ENCODE measurements at places on chromosomes 2 and 18.

- DNase-seq = no peak
Measured at GRCh38 chr18:74069178-74070050, 78.2 kb downstream of the FBXO15 start.

GRCh38 chr18:49751427-49752094 lies 61.8 kb downstream of the ACAA2 start:
- DNase-seq = no peak

DNA sequence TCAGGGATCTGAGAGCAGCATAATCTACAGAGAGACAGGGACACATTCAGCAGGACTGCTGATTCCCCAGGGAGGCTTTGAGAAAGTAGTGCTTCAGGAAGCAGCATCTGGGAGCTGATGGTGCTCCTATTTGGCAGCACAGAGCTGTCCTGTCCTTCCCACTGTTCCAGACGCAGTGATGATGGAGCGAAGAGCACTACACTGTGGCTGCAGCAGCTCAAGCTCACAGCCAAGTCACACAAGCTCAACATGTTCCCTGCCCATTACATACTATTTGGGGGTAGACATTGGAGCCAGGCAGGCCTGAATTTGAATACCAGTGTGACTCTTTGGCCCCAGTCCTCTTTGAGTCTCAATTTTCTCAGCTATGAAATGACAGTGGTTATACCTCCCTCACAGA lies 15.2 kb upstream of the GALM start:
- no peak for DNase-seq

- no peak for DNase-seq
Measured at GRCh38 chr2:120042359-120042758, 29.5 kb downstream of the EPB41L5 start.

GRCh38 chr2:241862775-241863535 lies 4.3 kb upstream of the PDCD1 start:
- no peak for DNase-seq

DNA sequence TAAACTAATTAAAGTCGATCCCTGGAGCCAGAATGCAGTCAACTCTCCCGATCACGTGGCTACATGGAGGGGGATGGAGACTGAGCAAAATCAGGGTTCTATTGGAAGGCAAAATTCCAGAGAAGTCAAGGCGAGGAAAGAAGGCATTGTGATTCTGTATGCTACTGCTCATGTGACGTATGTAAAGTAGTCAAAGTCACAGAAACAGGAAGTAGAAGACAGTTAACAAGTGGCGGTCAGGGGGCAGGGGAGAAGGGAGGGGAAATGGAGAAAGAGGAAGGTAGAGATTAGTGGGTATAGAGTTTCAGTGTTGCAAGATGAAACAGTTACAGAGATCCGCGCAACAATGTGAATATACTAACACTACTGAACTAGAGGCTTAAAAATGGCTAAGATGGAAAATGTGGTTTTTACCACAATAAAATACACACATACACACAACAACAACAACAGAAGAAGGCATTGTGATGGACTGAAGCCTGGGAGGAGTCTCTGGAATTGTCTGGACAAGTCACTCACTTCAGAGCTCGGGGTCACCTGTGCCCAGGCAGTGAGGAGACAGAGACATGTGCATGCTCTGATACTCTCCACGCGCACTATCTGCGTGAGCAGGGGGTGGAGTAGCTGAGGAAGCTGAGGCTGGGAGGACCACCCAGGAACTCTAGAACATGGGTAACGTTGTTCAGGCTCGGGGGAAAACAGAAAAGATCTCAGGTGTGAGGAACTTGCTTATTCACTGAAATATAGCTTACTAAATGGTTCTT lies 89.9 kb upstream of the CDCA7 start:
- no peak for DNase-seq

DNA sequence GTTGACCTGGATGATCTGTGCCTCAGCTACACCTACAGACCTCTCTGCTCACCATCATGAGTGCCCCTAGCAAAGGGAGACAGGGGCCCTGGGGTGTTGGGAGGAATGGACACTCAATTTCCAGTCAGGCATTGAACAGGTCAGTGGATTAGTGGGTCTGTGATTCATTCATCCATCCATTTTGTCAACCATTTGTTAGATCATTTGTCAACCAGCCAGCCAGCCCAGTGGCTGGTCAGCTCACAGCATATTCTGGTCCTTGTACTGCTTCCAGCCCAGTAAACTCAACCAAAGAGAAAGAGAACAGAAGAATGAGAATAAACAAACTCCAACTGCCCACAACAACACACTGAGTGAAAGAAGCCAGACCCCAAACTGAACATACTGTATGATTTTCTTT lies 4.6 kb upstream of the KLF11 start:
- no peak for DNase-seq

DNA sequence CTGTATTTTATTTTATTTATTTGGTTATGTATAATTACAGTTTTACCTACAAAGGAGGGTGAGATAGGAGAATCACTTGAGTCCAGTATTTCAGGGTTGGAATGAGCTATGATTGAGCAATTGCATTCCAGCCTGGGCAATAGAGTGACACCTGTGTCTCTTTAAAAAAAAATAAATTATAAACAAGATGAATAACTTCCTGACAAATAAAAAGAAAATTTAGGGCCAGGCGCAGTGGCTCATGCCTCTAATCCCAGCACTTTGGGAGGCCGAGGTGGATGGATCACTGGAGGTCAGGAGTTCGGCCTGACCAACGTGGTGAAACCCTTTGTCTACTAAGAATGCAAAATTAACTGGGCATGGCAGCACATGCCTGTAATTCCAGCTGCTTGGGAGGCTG lies 17.3 kb downstream of the MTA3 start:
- no peak for DNase-seq

- DNase-seq = peak; percentile 14
Measured at GRCh38 chr2:25228848-25229278, 60.5 kb upstream of the POMC start.

- DNase-seq = no peak
Measured at GRCh38 chr2:241109210-241110088, 7.4 kb upstream of the MTERF4 start.

DNA sequence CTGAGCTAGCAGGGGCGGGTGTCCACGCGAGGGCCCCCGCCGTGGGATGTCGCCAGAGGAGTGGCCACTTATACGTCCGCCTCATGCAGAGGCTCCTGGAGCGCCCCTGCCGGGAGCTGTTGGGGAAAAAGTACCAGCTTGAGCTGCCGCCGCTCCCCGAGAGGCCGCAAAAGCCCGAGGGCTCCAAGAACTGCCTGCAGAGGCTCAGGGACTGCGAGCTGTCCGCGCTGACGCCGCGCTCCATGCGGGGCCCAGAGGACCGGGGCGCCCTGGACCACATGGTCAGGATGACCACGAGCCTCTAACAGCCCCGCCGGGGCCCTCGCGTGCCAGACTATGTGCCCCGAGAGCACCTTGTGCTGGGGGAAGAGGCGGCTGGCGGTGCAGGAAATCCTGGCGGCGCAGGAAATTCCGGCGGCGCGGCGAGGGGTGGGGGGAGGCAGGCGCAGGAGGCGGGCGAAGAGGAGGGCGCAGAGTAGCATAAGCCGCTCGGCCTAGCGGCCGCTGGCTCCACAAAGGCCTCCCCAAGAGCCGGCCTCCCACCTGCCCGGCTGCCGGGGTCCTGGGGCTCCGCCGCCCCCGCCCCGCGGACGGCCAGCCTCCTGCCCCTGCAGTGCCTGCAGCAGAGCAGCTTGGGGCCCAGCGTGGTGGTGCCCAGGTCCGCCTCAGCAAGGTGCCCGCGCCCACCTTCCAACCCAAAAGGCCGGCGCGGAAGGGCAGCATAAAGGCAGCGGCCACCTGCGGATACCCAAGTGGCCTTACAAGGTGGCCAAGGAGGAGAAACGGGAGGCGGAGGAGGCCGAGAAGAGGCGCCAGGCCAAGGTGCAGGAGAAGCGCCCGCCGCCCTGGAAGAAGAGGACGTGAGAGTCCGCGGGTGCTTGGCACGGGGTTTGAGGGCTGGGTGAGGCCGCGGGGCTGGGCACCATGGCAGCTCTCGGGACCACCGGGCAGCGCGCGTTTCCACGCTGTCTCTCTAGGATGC lies 42.1 kb upstream of the TRIM43B start:
- DNase-seq = peak; percentile 2

DNA sequence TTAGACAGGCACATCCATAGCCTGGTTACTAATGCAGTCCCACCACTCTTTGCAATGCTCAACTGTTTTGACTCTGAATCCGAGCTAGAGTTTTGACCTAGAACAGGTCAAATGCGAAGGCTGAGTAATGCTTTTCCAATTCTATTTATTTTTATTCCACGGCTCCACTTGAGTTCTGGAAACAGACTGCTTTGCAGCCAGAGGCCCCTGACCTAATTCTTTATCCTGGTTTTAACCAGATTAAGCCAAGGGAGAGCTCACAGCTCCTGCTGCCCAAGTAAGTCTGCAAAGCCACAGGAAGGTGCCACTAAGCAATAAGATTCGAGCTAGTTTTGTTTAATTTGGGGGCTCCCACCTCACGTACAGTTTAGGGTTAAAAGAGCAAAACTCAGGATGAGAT lies 51.4 kb downstream of the MREG start:
- no peak for DNase-seq

GRCh38 chr2:233832414-233832813 lies 21.9 kb downstream of the HJURP start:
- DNase-seq = no peak

- DNase-seq = no peak
Measured at GRCh38 chr18:45103319-45104048, 422.8 kb downstream of the SETBP1 start.

- DNase-seq = no peak
Measured at GRCh38 chr2:212448698-212449097, 89.9 kb downstream of the ERBB4 start.

DNA sequence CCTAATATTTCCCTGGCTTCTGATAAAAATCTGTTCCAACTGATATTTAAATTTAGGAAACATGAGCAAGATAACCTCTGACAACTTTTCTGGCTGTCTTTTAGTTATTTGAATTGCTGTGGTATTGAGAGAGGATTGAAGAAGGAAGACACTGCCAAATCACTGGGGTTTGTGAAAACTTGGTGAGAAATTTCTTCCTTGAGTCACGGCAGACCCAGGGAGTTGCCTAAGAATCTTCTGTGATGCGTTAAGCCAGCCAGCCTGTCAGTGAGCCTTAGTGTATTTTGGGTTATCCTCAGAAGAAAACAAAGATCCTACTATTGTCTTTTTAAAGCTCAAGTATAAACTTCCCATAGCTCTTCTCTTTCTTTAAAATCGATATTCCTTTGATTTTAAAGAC lies 17.5 kb upstream of the DOK6 start:
- DNase-seq = no peak

DNA sequence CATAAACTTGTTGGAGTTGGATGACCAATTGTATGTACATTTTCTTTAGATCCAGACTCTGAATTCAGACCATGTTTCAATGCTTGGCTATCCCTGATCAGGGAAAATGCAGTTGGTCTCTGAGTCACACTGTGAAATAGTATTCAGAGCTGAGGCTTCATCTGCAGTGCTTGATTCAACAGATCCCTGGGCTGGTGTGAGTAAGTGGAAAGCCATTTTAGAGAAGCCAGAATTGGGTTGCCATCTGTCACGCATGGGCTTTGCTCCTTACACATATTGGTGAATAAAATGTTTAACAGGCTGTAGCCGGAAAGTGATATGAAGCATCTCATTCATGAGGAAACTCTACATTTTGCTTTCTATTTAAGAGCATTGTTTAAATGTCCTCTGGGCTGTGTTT lies 50.0 kb upstream of the ACYP2 start:
- DNase-seq = no peak

DNA sequence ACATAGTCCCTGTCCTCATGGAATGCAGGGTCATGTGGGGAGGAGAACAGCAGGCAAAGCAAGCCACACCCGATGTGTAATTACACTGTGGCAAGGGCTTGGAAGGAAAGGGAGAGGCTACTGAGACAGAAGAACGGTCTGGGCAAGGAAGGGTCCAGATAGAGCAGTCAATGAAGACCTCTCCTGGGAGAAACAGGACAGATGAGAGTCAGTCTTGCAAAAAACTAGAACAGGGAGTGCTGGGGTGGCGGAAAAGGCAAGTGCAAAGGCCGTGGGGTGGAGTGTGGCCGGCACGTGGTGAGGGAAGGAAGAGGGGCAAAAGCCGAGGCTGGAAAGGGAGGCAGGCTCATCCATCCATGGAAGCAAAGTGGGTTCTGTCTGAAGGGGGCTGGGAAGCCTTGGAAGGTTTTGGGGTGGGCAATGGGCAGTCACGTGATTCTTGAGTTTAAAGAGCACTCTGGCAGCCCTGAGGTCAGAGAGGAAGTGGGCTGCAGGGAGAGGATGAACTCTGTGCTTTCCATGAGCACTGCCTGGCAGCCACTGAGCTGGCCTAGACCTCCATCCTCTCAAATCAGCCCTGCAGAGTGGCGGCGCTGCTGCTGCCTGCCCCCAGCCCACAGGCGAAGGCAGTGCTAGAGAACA lies 182.2 kb downstream of the INHBB start:
- no peak for DNase-seq

DNA sequence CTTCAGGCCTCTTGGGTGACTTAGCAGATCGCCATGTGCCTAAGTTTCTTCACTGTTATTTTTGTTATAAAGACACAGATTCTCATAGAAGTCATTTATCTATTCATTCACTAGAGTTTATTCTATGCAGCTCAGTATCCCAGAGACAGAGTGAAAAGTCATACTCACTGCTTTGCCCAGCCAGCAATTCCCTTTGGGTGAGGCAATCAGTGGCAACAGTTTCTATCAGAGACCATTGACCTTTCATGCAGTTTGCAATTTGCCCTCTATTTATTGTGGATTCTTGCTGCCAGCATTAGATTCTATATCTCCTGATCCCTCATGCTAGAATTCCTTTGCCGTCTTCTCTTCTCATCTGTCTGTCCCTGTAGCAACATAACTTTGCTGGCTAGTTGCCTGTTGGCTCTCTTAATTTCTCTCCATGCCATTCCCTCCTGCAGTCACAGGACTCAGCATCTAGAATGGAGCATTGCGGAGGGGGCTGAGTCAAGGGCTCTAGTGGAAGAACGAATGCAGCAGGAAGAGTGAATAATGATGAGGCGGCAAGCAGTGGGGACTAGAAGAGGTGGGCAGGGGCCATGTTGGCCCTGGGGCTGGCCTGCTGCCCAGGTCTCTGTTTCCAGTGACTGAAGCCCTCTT lies 12.2 kb downstream of the SLC9A4 start:
- no peak for DNase-seq

DNA sequence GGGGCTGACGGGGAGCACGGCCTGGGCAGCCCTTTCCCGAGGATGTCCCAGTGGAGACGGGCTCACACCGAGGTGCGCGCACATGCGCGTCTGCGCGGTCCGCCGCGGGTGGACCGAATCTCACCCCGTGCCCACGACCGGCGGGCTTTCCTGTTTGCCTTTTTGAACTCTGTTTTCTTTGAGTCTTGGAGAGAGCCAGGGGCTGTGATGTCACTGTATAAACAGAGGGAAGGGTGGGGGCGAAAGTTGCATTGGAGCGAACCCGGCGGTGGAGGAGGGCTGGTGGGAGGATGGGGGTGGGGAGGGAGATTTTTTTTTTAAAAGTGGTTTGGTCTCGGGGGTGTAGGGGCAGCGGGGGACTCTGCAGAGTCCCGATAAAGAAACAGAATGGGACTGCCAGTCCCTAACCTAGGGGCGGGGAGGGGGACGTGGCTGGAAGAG lies 141.2 kb upstream of the CTAGE1 start:
- no peak for DNase-seq

- DNase-seq = no peak
Measured at GRCh38 chr2:52668724-52669123, 1098.9 kb upstream of the CHAC2 start.

- DNase-seq = no peak
Measured at GRCh38 chr18:54416436-54416835, 58.7 kb downstream of the C18orf54 start.

- DNase-seq = no peak
Measured at GRCh38 chr2:38129987-38130386, 54.0 kb upstream of the CYP1B1 start.

All from NCI-H187 treated with DMSO at 0.1 percent for 48 hours (cell line).